Small intestine (tissue), 16 donors: ENCODE measurements at places on chromosomes 3 and 15. TPM values are rescaled to one million over a fixed set of nuclear protein-coding genes. Genes with fewer than 3 reads are reported as not detected.

DNA sequence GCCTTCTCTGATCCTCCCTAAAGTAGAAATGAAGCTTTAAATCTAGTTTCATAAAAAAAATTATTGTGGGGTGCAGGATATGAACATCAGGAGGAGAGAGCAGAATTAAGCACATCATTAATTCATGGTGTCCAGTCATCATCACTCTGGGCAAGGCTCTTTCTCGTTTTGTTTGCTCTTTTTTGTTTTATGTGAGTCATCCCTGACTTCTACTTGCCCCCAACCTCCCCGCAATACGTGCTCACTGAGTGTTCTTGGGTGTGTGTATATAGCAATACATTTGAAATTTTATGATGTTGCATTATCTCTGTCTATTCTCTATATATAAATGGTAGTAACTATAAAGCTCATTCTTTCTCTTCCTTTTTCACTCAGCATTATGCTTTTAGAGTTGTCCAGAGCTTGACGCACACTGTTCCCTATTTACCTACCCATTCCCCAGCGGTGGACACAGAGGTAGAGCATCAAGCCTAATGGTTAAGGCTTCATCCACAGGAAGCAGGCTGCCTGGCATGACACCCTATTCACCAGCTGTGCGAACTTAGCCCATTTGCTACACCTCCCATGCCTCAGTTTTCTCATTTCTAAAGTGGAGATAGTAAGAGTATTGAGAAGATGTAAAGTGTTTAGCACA lies 72.3 kb downstream of the CD200R1L start:
- H3K4me1 ChIP-seq: no peaks in the 10 kb centered on the region
- H3K27me3 ChIP-seq: no peaks in the 10 kb centered on the region
- DNase-seq: peak; percentile 28
- no peak overlapping the region for H3K4me3 ChIP-seq
- H3K36me3 ChIP-seq: no peaks in the 10 kb centered on the region

- no peak overlapping the region for H3K27ac ChIP-seq
- no peak for DNase-seq
- H3K27me3 ChIP-seq: no peaks in the 10 kb centered on the region
- H3K4me1 ChIP-seq: no peaks in the 10 kb centered on the region
These were observed 48.5 kb downstream of the SATB1 start for GRCh38 chr3:18376682-18377081.

- no peak overlapping the region for H3K4me3 ChIP-seq
- peaks cover 24% of the 10 kb centered on the region for H3K36me3 ChIP-seq
- no peak overlapping the region for H3K27ac ChIP-seq
- H3K27me3 ChIP-seq: no peaks in the 10 kb centered on the region
These were observed 26.6 kb downstream of the ILDR1 start for GRCh38 chr3:121995161-121996137.

DNA sequence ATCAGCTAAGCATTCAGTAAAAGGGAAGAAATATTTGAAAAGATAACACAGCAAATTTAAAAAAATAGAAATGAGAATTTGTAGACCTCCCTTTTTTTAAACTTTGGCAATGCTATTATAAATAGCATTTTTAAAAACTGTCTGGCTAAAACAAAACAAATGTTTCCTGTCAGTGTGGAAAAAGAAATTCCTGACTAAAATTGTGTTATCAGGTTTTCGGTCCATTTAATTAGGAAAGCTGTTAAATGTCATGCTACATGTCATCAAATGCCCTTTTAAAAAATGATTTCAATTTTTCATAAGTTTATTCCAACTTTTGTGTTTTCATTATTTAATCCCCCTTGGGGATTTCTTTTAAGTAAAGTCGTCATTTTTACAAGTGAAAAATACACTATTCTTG lies 29.6 kb downstream of the COL8A1 start:
- no peaks in the 10 kb centered on the region for H3K36me3 ChIP-seq
- H3K4me1 ChIP-seq: no peaks in the 10 kb centered on the region
- H3K27ac ChIP-seq: no peak overlapping the region
- no peak overlapping the region for H3K4me3 ChIP-seq

DNA sequence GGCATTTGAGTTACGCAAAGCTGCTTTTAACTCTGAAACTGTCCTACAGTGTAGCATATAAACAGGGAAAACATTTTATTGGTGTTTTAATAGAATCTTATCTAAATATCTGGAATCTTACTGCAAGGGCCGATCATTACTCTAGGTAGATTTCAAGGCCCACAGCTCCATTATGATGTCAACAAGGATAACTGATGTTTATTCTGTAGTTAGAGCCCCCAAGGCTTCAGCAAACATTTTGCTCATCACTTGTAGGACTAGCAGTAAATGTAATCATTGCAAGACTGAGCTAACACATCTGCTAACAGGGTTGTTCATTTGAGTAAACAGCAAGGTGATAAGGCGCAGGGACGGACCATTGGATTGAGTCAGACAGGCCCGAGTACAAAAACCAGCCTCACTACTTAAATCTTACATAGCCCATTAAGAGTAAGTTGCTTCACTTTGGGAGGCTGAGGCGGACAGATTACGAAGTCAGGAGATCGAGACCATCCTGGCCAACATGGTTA lies 332.5 kb upstream of the TPRG1 start:
- H3K4me1 ChIP-seq: peaks cover 6% of the 10 kb centered on the region
- no peak overlapping the region for H3K4me3 ChIP-seq
- H3K36me3 ChIP-seq: no peaks in the 10 kb centered on the region

DNA sequence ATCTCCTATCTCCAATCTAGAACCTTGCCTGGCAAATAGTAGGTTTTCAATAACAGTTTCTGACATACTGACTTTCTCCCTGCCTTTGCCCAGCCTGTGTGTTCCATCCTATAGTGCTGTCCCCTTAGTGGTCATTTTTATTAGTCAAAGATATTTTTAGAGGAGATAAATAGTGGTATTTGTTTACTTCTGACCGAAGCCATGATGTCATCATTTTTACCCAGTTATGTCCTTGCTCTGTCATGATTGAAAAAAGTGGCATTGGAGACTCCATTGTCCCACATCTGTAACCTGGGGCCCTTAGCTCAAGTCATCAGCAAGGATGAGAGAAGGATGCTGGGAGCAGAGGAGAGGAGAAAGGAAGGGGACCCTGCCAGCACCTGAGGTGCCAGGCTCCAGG lies 80.6 kb upstream of the ATP2B2 start:
- H3K27me3 ChIP-seq: peaks cover 3% of the 10 kb centered on the region
- DNase-seq: no peak
- H3K4me3 ChIP-seq: no peak overlapping the region
- no peaks in the 10 kb centered on the region for H3K36me3 ChIP-seq
- H3K27ac ChIP-seq: no peak overlapping the region

DNA sequence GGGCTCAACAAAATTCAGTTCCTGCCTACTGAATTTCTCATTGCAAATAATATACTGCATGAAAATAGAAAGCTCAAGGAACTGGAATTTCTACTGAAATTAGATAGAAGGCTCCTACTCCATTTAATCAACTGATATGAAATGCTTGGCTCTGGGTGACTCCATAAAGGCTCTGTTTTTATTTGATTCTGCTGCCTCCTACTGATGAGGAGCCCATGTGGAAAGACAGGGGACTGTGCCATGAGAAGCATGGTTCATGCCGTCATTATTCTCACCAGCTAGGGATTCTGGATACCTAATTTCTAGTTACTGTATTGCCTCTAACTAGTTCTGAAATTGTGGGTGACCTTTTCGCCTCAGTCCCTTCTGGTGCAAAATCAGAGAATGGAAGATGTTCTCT lies 366.2 kb upstream of the DPH6 start:
- no peak overlapping the region for H3K27ac ChIP-seq
- no peaks in the 10 kb centered on the region for H3K4me1 ChIP-seq
- no peaks in the 10 kb centered on the region for H3K27me3 ChIP-seq
- H3K36me3 ChIP-seq: no peaks in the 10 kb centered on the region
- no peak overlapping the region for H3K4me3 ChIP-seq

GRCh38 chr3:169886671-169887070 lies 16.9 kb upstream of the LRRC31 start:
- H3K27me3 ChIP-seq: no peaks in the 10 kb centered on the region
- no peaks in the 10 kb centered on the region for H3K4me1 ChIP-seq
- H3K27ac ChIP-seq: no peak overlapping the region
- no peak for DNase-seq

GRCh38 chr3:197463279-197463678 lies 92.5 kb downstream of the BDH1 start:
- H3K27ac ChIP-seq: no peak overlapping the region
- H3K4me3 ChIP-seq: no peak overlapping the region
- no peaks in the 10 kb centered on the region for H3K36me3 ChIP-seq

DNA sequence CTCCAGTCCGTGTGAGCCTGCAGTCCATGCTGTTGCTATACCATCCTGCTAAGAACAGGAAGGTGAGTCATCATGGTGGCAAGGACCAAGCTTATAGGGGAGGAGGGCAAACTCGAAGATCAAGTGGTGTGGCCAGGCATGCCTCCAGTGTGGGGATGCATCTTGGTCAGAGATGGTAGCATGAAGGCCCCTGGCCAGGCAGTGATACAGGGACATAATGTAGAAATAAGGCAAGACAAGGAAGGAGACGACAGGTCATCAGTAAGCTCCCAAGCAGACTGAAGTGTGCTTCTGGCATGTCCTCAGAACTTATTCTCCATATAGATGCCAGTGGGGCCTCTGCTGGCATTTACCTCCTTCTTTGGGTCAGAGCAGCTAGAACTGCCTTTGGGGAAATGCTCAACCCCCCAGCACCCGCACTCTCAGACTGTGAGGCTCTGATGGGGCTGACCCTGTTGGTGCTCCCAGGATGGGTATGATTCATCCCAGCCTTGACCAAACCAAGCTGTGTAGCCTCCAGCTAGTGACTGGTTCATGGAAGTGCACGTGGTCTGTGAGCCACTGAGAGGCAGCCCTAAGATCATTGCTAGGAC lies 52.5 kb upstream of the ATP2B2 start:
- no peaks in the 10 kb centered on the region for H3K27me3 ChIP-seq
- no peak overlapping the region for H3K27ac ChIP-seq
- H3K4me1 ChIP-seq: no peaks in the 10 kb centered on the region
- no peaks in the 10 kb centered on the region for H3K36me3 ChIP-seq
- H3K4me3 ChIP-seq: no peak overlapping the region

GRCh38 chr3:12267376-12268030 lies 21.4 kb upstream of the PPARG start:
- H3K36me3 ChIP-seq: no peaks in the 10 kb centered on the region
- no peak for DNase-seq
- H3K27ac ChIP-seq: no peak overlapping the region
- H3K27me3 ChIP-seq: no peaks in the 10 kb centered on the region
- no peaks in the 10 kb centered on the region for H3K4me1 ChIP-seq
- H3K4me3 ChIP-seq: no peak overlapping the region

GRCh38 chr15:22904736-22905135 lies 66.3 kb downstream of the NIPA2 start:
- DNase-seq: no peak
- H3K27ac ChIP-seq: no peak overlapping the region
- no peak overlapping the region for H3K4me3 ChIP-seq
- peaks cover 67% of the 10 kb centered on the region for H3K36me3 ChIP-seq

- no peaks in the 10 kb centered on the region for H3K27me3 ChIP-seq
- H3K36me3 ChIP-seq: no peaks in the 10 kb centered on the region
- DNase-seq: no peak
- H3K4me3 ChIP-seq: no peak overlapping the region
These were observed 101.6 kb downstream of the APBA2 start for GRCh38 chr15:28987337-28987736.

DNA sequence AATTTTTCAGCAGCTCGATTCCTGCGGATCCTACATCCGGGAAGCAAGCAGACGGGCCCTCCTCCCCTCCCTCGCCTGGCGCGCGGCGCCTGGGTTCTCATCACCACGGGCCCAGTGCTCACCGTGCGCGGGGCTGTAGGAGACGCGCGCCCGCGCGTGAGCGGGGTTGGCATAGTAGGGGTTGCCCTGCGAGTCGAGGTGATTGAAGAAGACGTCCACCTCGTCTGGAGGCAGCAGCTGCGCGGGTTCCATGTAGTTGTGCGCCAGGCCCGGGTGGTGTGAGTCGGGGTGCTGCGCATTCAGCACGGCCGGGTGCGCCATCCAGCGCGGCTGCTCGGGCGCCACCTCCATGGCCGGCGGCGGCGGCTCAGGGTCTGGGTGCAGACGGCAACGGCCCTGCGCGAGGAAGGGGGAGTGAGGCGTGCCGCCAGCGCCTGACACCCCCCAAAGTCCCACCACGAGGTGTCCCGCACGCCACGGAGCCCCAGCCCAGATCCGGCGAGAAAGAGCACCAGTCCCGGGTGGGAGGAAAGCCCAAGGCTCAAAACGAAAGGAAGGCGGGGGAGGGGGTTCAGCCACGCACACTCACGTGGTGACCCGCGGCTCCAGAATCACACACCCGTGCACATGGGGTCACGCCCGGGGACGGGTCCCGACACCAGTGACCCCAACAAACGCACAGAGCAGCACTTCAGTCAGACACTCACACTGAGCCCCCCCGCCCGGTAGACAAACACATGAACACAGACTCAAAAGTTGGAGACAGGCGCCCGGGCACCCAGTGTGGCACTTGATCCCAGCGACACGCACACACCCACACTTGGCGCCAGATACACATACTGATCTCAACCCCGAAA lies 6.1 kb downstream of the GATA2 start:
- DNase-seq: no peak
- no peaks in the 10 kb centered on the region for H3K36me3 ChIP-seq
- H3K27ac ChIP-seq: no peak overlapping the region
- H3K27me3 ChIP-seq: peaks cover 29% of the 10 kb centered on the region

- no peaks in the 10 kb centered on the region for H3K36me3 ChIP-seq
- no peak overlapping the region for H3K4me3 ChIP-seq
- DNase-seq: no peak
- H3K4me1 ChIP-seq: no peaks in the 10 kb centered on the region
- peaks cover 3% of the 10 kb centered on the region for H3K27me3 ChIP-seq
These were observed 13.4 kb upstream of the RTP1 start for GRCh38 chr3:187183903-187184302.

DNA sequence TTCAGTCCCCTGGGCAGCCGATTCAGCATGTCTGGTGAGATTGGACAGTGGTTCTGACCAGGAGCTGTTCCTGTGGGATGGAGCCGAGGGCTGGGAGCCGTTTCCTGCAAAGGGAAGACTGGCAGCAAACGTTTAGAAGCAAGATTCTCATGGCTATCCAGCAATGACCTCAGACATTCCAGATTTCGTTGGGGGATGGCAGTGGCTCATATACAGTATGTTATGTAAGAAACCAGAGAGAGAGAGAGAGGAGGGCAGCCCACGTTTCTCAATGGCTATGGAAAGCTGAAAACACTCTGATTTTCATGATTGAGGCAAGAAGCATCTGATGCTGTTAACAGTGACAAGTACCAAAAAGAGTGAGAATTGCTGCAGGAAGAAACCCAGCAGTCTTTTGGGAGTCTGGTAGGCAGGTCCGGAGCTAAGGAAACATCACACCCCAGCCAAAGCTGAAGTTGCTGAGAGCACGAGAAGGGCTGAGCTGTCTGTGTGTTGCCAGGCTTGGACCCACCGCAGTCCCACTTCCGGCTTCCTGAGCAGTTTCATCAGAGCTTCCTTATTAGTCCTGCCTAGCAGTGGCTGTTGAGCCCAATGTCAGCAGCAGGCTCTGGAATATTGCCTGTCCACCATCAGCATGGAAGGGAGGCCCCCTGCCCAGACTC lies 25.6 kb upstream of the VPS8 start:
- no peaks in the 10 kb centered on the region for H3K27me3 ChIP-seq
- no peak for DNase-seq
- H3K27ac ChIP-seq: peak overlapping the region; percentile 49
- peaks cover 4% of the 10 kb centered on the region for H3K4me1 ChIP-seq
- H3K36me3 ChIP-seq: no peaks in the 10 kb centered on the region

MYO1E gene
- polyA plus RNA-seq: 85.9 TPM

GHRL gene
- polyA plus RNA-seq: 10.8 TPM

TIGIT gene
- polyA plus RNA-seq: not detected

PPCDC gene
- 29.4 TPM for polyA plus RNA-seq

WNT5A gene
- polyA plus RNA-seq: under 0.01 TPM

CHRM5 gene
- not detected for polyA plus RNA-seq
